ENCODE measurements at places on chromosomes 4 and X.

GRCh38 chr4:168183717-168184571, 91.6 kb downstream of the ANXA10 start:
- no peak for DNase-seq

GRCh38 chr4:41963105-41963504, 18.5 kb upstream of the DCAF4L1 start:
- DNase-seq: no peak

DNA sequence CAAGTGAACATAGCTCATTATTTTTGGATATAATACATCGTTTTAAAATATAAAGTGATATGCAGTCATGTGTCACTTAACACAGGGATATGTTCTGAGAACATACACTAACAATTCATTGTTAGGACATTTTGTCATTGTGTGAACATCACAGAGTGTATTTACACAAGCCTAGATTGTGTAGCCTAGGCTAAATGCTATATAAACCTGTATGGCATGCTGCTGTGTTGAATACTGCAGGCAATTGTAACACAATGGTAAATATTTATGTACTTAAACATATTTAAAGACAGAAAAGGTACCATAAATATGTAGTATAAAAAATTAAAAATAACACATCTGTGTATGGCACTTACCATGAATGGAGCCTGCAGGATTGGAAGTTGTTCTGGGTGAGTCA, 44.9 kb upstream of the GPRIN3 start:
- no peak for DNase-seq

GRCh38 chr4:95023110-95023509, 265.4 kb downstream of the BMPR1B start:
- DNase-seq: no peak

GRCh38 chrX:30153881-30154260, 61.5 kb upstream of the MAGEB2 start:
- DNase-seq: no peak
